Omental fat pad (tissue), 4 donors: ENCODE measurements at places on chromosomes 5 and 9.
A peak's percentile ranks its signal among the peaks of the same experiment; 100 is the strongest.

- DNase-seq = no peak
Measured at GRCh38 chr5:97141031-97141430, 1.4 kb downstream of the LIX1 start.

- no peak for DNase-seq
Measured at GRCh38 chr5:90144625-90145327, 264.8 kb downstream of the CETN3 start.

- no peak for DNase-seq
Measured at GRCh38 chr9:130576176-130576575, 3.2 kb upstream of the FUBP3 start.

- no peak for DNase-seq
Measured at GRCh38 chr5:13816126-13816525, 128.4 kb downstream of the DNAH5 start.

- no peak for DNase-seq
Measured at GRCh38 chr5:159671886-159672285, 244.4 kb upstream of the ADRA1B start.

DNA sequence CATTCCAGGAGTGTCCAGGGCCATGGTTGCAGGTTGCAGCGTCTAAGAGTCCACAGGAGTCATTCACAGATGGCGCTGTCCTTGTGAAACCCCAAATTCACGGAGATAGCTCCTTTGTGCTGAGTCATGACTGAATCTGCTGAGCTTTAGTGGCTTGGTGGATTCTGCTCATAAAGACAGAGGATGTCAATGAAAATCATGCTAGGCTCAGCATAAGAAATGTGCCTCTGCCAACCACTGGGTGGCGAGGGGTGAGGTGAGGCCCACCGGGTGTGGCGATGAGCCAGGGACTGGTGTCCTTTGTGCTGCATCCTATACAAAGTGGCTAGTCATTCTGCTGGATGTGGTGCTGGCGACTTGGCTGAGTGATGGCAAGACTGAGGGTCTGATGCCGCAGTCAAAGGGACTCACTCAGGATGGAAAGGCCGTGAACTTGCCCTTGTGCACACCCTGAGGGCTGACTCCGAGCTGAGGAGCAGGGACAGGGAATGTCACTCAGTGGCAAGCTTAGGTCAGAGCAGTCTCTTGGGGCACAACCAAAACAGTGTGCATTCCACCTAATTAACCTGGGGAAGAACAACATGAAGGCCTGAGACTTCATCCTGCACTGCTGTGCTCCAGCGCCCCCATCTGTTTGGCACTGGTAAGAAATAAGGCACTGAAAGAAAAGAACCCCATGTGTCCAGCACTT is 71.5 kb downstream of the DAP start:
- DNase-seq = no peak

DNA sequence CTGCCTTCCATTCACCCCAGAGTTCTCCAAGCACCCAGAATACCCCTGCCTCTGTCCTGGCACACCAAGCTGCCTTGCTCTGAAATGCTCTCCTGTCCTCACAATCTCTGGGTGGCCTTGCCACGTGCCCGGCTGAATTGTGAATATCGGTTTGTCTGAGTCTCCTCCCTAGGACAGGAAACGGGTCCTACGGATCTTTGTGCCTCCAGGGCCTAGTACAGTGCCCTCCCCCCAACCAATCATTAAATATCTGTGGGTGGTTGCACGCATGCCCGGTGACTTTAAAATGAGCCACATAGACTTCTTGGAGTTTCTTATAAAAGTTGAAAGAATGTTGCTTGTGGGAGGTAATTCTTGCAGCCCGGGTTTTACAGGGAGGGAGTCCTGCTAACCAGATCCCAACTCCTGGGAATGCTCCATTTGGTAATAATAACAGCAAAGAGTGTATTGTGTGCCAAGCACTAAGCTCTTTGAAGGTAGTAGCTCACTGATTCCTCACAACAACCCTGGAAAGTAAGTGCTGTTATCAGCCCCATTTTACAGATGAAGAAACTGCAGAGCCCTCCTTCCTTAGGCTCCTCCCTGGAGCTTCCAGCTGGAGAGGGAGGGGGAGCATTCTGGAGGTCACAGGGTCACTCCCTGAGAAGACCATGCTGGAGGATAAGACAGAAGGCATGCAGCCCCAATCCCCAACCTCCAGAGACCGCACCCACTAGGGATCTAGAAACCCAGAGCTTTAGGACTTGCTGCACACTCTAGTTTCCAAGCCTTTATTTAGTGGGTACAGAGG is 23.4 kb downstream of the URM1 start:
- no peak for DNase-seq

DNA sequence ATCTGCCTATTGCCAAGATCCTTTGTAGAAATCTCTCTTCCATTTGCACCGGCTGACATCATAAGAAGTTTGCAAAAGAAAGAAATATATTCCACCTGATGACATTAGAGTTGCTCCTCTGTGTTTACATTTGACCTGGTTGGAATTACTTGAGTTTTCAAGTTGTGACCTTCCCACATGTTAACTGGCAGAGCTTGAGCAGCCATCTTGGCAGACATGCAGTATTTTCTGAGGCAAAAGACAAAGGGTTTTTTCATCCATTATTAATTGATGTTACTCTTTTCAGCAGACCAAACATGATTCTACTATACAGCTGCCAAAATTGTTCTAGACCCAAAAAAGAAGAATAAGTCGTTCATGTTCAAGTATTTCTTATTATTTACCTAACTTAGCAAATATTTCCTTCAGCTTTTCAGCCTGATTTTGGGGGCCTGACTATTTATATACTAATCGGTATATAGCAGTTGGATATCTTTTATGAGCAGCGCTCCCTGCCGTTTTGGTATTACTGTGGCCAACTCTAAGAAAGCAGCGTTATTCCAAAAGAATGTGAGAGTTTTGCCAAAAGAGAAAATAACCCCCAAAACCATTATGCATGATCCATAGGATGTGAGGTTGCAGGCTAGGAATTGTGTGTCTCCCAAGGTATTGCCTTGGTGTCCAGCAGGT is 212.9 kb downstream of the PBX3 start:
- no peak for DNase-seq

DNA sequence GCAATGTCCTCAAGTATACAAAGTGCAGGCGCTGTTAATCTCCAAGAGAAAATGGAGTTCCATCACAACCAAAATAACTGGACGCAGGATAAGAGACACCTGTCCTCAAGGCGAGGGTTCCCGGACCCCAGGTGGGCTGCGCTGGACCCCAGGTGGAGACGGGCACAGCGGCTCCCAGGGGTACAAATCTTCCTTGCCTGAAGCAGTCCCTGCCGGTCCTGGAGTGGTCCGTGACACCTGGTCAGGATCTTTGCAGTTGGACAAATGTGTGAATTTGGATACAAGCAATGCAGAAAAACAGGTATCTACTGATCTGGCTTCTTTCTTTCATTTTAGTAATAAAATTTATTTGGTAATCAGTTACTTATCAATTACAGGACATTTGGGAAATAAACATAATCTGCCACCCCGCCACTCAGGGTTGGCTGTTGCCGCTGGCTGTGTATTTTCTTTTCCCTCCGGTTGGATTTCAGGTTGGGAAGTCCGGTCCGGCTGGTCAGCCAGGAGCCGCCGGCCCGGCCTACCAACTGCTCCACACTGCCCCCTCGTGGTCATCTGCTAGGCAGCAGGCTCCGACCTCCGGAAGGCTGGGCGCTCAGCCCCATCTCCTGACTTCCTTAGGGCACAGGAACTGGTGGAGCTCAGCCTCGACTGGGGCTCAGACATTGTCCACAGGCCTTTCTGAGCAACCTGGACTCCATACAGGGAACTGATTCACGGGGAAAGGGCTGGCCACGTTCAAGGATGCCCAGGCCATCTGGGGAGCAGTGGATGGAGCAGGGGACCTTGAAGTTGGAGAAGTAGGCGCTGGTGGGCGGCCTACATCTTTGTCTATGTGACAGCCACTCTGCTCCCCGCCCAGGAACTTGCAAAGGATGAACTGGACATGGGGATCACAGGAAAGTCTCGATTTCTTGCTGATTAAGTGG is 43.4 kb downstream of the NXNL2 start:
- peak; percentile 82 for DNase-seq

GRCh38 chr9:4160249-4160648 is 139.6 kb downstream of the GLIS3 start:
- DNase-seq = no peak

- no peak for DNase-seq
Measured at GRCh38 chr9:100990605-100991381, 37.7 kb upstream of the PLPPR1 start.

DNA sequence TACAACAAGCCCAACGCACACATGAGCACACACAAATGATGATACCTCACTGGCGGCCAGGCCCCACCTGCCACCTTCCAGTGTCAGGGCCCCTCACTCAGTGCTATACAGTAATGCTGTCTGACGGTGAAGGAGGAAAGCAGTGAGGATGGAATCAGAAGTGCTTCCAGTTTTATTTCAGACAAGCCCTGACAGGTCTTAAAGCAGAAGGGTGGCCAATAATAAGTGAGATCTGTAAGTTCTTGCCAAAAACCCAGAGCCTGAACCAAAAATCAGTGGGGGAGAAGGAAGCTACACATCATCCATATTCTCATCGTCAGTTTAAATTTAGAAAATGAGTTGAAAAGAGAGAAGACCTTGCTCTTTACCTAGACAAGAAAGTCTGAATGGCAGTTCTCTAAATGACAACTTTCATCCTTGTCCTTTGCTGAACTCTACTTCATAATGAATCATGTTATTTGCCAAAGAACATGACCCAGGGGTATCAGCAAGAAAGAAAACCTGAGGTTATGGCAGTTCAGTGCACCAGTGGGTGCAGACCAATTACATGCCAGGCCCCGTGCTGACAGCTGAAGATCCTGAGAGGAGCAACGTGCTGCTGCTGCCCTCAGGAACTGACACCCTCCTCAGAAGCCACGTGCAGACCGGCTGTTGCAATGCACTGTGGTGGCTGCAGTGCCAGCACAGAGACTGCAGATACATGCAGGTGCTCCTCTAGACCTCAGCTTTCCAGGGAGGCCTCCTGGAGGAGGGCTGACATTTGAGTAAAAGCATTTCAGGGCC is 118.7 kb downstream of the DROSHA start:
- no peak for DNase-seq

GRCh38 chr5:36237751-36238150 is 4.0 kb downstream of the NADK2 start:
- no peak for DNase-seq

- DNase-seq = no peak
Measured at GRCh38 chr9:86966852-86967511, 19.7 kb upstream of the GAS1 start.
